ENCODE measurements at places on chromosomes 7 and 10.

DNA sequence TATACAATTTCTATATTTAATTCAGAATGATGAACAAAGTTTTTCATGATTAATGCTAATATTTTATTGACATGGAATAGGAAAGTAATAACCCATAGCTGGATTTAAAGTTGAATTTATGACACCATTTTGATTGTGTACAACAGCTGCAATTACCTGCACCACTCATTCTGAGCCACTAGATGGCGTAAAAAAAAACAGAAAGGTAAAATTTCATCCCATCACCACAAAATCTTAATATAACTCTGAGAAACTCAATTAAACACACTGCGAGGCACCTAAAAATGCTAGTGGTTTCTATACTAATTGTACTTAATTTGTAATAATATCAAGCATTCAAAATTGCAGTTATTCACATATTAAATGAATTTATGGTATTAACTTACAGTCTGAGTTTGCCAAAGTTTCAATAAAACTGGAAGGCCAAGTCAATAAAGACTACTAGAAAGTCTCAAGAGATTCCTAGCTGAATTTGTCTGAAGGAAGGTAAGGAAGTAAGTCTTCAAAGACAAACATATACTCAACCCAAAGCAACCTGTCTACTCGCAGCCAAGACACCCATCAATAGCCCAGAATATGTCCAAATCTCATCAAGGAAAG is 182.5 kb downstream of the SKAP2 start:
- no peak for DNase-seq

GRCh38 chr10:131806646-131807317 is 94.0 kb upstream of the PPP2R2D start:
- no peak for DNase-seq

GRCh38 chr7:80659120-80660055 is 20.9 kb downstream of the CD36 start:
- DNase-seq: no peak

GRCh38 chr10:110821508-110821907 is 50.2 kb upstream of the PDCD4 start:
- DNase-seq: no peak

DNA sequence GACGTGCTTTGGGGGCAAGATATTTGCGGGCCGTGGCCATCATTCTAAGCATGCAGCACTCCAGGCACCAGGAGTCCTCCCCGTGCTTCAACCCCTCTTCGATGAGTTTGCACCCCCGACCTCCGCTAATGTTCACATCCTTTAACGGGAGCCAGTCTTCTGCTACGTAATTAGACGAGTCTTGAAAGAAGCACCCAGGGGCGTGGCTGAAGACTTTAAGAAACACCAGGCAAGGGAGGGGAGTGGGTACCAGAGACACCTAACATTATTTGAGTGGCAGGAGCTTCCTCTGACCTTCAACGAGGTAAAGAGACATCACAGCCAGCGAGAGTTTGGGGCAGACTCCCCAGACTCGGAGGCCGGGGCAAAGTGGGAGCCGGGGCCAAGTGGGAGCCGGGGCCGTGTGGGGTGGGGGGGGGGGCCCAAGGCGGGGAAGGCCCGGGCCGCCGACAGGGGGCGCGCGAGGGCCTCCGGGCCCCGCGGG is 31.1 kb upstream of the TOMM7 start:
- DNase-seq: no peak
